Stimulated activated CD8-positive, alpha-beta memory T cell treated with anti-CD3 and anti-CD28 coated beads, Interleukin-7, amount 100 ng/mL, for 1 hour (primary cell): ENCODE measurements at places on chromosomes 16 and 17.

DNA sequence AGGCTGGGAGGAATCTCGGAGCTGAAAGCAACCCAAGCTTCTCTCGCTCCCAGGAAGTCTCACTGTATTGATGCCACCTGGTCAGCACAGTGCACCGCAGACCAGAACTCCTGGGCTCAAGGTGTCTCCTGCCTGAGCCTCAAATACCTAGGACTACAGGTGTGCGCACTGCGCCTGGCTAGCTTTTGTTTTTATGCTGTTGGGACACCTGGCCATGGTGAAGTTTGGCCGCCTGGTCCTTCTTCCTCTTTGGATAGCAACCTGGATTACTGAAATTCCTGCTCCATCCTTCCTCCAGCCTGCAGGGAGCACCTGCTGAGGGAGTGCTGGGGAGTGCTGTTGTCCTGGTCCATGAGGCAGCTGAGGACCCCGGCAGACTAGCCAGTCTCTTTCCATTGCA lies 56.6 kb downstream of the COTL1 start:
- no peak for DNase-seq

- DNase-seq: no peak
These were observed 1.5 kb downstream of the GGA2 start for GRCh38 chr16:23508589-23509440.

DNA sequence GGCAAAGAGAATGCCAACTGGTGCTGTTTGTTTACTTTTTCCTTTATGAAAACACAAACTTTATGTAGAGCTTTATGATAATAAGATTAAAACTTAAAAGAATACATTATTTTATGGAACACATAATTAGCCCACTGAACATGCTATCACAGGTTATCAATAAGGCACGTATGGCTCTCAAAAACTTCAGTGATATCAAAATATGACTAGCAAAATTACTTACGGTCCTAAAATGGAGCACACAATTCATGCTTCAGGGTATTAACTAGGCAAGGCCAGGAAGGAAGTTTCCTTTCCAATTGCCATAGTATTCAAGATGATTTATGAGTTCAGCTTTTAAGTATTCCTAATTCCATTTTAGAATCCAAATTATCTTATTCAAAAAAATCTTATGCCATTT lies 3.6 kb downstream of the RNF43 start:
- DNase-seq: no peak

DNA sequence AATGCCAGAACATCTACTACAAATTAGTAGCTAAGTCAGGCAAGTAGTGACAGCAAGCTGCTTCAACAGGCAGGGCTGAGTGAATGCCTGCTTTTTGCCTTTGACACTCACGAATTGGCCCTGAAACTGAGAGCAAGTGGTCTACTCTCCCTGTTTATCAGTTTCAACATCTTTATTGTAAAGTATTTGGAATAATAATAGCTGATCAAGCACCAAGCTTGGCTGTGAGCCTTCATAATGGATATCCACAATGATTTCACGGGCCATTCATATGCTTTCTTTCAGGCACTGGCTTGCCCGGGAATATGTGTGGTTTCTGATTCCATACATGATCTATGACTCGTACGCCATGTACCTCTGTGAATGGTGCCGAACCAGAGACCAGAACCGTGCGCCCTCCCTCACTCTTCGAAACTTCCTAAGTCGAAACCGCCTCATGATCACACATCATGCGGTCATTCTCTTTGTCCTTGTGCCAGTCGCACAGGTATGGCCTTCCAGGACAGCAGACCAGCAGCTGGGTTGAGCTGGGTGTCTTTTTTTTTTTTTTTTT lies 5.2 kb downstream of the TLCD3A start:
- no peak for DNase-seq
